ENCODE measurements at places on chromosomes 12 and 14.

DNA sequence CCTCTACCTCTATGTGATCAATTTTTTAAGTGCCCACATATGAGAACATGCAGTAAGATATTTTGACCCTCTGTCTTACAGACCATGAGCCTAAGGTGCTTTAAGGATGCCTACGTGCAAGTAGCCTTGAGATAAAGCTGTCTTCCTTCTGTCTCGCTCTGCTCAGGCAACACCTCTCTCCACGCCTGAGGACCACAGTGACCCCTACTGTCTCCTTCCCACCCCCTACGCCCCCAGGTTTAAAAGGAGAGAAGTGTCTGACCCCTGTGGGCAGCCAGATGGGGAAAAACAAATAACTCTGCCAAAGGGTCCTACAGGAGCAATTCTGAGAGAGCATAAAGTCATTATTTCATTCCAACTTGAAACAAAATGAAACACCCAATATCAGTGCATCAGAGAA lies 286.4 kb upstream of the TMEM132C start:
- no peak for DNase-seq

- DNase-seq = no peak
Measured at GRCh38 chr12:4099276-4099675, 174.3 kb upstream of the CCND2 start.

DNA sequence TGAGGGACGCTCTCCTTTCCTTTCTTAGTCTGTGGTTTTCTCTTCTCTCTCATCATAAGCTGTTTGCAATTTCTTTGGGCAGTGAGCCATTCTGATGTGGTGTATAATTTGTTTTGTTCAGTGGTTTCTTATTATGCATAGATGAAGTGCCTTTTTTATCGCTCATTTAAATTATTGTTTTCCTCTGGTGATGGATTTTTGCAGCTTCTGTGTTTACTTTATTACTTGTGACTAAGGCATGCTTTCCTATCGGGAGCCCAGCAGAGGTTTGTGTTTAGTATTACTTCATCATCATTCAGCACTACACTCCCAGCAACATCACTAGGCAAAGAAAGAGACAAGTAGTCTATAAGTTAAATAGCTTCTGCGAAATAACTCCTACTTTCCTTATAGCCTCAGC lies 586.6 kb upstream of the NOVA1 start:
- DNase-seq = no peak

DNA sequence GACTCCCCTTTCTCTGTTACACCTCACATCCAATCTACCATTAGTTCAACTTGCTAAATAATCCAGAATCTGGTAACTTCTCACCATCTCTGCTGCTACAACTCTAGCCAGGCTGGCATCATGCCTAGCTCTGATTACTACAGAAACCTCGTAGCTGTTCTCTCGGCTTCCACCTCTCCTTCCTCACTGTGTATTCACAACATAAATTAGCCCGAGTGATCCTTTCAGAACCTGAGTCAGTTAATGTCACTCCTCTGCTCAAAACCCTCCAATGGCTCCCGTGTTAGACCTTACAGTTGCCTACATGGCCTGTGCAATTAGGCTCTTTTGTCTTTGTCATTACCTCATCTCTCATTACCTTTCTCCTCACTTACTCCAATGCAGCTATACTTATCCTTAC lies 139.4 kb downstream of the PDE3A start:
- no peak for DNase-seq

DNA sequence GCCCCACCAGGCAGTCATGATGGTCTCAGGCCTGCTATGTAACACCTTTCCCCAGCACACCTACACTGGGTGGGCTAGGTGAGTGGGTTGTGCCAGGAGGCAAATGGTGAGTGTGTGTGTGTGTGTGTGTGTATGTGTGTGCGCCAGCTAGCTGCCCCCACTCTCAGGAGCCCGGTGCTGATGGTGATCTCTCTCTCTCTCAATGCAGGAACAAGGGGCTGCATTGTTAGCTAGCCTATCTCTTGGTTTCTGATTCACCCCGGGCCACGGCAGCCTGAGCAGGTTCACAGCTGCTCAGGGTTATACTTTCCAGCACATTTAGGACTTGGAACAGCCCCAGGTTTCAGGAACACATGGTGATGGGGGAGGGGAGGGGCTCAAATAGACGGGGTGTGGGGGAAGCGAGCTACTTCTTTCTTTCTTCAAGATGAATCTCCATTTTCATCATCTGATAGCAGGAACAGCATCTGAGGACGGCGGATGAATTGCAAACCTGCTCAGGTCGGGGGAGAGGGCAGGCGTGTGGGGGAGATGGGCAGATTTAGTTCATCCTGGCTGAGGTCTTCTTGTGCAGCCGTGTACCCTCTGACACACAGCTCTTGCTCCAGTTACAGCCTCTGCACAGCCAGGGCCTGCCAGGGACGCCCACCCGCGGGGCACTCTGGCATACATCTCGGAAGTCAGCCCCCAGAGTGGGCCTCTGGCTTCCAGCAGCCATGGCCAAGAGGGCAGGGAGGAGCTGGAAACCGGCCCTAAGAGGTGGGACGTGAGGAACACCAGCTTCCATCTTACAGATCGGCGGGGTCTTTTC lies 137.6 kb downstream of the ZFP36L1 start:
- DNase-seq = no peak

DNA sequence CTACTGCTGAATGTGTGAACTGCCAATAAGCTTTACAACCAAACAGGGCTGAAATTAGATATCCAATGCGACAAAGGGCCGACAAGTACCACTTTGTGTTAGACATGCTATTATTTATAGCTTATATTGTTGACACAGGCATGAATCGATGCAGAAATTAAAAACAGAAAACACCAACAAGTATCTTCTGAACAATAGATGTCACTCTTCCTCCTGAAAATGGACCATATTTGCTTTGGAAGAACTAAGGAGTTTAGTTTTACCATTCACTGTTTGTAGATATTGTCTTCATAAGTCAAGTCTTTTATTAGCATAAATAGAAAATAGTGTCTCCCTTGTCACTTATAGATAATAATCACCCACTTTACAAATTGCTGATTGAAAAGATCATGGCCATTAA lies 86.5 kb downstream of the LRIG3 start:
- no peak for DNase-seq

DNA sequence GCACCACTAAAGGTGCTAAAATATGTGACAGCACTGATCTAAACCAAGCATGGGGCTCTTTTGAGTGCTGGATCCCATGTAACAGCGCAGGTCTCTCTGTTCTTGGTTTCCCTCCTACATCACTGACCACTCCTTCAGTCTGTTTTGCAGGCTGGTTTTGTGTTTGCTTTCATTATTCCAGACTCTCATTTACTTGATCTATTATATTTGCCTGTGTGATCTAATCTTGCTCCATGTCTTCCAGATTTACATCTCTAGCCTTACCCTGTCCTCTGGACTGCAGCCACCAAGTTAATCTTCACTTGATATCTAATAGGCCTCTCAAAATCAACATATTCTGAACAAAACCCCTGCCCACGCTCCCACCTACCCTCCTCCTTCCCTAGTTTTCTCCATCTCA lies 8.6 kb downstream of the GLIPR1 start:
- DNase-seq = no peak

- no peak for DNase-seq
Measured at GRCh38 chr14:65261425-65261920, 151.1 kb upstream of the FUT8 start.

DNA sequence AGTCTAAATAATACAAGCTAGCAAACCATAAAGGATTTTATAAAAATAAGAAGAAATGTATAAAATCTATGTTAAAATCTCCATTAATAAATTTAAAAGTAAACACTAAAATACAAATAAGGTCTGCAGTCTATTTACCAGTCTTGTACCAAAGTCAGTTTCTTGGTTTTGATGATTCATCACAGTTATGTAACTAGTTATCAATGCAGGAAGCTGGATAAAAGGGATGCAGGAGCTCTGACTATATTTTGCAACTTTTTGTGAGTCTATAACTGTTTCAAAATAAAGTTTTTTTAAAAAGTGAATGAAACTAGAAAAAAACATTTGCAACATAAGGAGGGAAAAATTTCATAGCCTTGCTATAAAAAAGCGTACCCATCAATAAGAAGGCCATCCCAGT lies 151.5 kb downstream of the DERA start:
- no peak for DNase-seq

GRCh38 chr14:97021001-97021400 lies 223.8 kb downstream of the VRK1 start:
- DNase-seq = no peak

DNA sequence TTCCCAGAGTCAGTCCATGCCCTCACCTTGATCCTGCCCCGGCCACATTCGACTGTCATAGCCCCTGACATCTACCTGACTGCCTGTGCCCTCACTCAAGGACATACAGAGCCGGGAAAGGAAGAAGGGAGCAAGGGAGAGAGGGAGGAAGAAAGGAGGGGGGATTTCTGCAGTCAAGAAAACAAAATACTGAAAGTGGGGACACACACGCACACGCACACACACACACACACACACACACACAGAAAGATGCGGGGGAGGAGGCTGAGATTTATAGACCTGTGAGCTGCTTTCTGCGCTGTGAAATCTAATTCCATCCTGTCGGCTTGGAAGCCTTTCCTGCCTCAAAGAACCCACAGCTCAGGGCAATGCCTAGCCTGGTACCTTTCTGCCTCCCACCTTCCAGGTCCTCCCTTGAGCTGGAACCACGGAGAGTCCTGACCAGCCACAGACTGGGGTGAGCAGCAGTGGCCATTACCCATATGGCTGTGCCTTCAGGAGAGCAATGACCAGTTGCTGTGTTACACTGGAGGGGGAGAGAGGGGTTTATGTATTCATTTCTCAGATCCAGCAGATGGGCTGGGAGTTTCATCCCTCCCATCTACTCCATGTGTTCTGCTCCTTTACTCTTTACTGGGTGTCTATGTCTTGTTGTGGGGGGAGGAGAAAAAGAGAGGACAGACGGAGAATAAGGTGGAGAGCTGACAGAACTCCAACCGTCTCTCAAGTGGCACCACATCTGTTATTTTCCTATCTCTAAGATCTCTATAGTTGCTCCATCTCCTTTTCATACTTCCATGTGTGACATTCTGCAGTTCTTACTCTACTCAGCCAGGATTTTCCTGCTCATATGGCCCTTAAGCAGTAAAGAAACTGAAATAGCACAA lies 12.9 kb downstream of the C14orf93 start:
- no peak for DNase-seq

DNA sequence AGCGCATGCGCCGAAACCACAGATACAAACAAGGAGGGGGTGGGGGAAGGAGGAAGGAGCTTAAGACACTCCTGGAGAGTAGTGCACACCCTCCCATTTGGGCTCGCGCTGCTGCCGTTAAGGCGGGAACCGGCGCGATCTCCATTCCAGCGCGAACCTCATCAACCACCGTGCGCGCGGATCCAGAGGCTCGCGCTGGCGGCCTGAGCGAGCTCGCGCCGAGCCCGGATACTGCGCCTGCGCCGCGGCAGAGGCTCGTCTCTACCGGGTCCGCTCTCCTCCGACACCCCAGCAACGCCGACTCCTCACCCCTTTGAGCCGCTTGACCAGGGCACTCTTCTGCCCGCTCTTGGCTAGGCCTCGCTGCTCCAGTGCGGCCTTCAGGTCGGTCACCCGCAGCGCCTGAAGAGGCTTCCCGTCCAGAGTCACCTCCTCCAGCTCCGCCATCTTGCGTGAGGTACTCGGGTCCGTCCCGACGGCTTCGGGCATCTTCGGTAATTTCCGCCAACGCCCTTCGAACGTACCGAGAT lies at the start of gene ACIN1:
TSS of gene ACIN1 (minus strand) at position 471 of the 530 bp plus-strand sequence. CDS start at position 447, 24 bp downstream.
- DNase-seq = no peak

DNA sequence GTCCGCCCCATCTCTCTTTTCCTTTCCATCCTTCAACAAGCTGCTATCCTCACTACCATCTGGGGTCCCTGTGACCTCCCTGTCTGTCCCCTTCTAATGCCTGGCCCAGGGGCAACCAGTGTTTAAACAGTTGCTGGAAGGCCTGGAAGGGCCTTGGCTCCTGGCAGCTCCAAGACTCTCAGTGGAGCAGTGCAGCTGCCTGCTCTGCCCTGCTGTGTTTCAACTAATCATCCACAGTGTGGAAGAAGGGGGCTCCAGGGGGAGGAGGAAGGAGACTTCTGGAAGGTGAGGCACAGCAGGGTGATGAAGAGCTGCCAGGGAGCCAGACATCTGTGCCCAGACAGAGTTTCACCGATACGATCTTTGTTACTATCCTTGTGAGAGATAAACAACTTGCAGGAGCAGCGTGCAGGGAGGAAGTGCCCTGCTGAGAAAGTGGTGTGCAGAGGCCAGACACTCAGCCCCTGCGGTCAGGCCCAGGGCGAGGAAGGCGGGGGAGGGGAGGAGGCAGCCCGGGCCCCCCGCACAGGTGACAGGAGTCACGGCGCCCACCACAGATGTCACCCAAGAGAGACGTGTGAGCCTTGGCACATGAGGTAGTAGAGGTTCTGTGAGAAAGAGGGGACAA lies 1061.8 kb downstream of the BCL11B start:
- peak; percentile 85 for DNase-seq

DNA sequence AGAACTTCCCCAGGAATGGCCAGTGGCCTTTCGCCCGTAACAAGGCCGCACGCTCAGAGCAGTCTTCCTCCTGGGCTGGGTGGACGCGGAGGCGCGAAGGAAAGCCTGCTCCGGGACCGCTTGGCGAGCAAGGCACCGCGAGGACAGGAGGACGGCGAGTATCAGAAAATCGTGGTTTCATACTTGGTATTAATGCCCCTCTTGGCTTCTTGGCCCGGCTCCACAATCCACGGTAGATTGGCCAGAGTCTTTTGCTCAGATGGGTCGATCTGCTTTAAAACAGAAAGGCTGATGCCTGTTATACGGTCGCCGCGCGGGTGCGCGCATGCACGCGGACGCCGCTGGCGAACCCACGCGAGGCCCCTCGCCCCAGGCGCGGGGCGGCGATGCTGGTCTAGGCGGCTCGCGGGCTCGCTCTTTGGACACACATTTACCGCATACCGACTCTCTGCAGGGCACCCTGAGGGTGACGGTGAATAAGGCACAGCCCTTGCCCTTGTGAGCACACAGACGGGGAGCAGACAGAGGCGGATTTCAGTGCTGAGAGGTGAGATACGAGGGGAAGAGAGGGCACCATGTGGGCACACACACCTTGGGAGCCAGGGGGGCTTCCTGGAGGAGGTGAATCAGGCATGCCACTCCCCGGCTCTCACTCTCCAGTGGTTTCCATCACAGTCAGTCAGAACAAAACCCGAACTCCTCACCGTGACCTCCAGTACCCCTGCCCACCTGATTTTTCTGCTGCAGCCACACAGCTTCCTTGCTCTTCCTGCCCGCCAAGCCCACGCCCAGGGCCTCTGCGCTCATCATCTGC lies 100.7 kb downstream of the APAF1 start:
- DNase-seq = no peak

GRCh38 chr12:119780786-119781434 lies 96.2 kb downstream of the CIT start:
- no peak for DNase-seq

- DNase-seq = no peak
Measured at GRCh38 chr12:118060301-118061010, 523 bp downstream of the WSB2 start.

- no peak for DNase-seq
Measured at GRCh38 chr14:34081576-34082136, 130.8 kb upstream of the EGLN3 start.

- no peak for DNase-seq
Measured at GRCh38 chr12:30905463-30906009, 21.0 kb upstream of the TSPAN11 start.
